NCI-H1417 treated with DMSO at 0.1 percent for 48 hours (cell line): ENCODE measurements at places on chromosomes 2 and 18.

GRCh38 chr2:45637440-45637839, 14.0 kb upstream of the PRKCE start:
- no peak for DNase-seq

GRCh38 chr2:130823886-130824491, 12.7 kb upstream of the ARHGEF4 start:
- DNase-seq: no peak

GRCh38 chr2:53672881-53673522, 94.6 kb upstream of the CHAC2 start:
- no peak for DNase-seq

DNA sequence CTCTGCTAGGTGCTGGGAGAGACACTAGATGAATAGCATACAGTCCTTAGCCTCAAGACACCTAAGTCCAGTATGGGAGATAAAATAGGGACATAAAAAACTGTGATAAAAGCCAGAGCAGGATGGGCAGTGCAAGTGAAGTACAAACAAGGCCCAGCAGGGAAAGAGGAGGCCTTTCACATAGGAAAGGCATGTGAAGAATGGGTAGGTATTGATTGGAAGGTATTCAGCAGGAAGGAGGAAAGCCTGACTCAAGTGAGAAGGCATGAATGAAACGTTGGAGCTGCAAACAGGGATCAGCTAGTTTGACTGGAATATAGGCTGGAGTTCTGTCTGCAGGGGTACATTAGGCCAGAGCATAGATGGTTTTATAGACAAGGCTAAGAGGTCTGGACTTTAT, 11.0 kb upstream of the CXCR4 start:
- no peak for DNase-seq
